Kidney epithelial cell (primary cell): ENCODE measurements at places on chromosomes 7 and 10.

DNA sequence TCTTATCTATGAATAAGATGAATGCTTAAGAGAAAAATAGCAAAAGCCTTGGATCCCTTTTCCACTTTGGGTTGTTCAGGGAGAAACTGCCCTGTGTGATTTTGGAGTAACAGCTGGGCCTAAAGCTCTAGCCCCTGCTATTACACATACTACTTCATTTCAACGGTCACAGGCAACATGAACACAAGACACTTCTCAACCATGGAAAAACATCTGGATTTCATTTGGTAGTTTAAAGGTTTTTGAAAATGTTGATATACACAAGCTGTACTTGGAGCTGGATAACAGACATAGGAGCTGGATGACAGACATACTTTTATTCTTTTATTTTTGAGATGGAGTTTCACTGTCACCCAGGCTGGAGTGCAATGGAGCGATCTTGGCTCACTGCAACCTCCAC lies 2.7 kb upstream of the CHUK start:
- DNase-seq: no peak

- no peak for DNase-seq
These were observed 256.3 kb upstream of the MINDY3 start for GRCh38 chr10:16116404-16117304.

GRCh38 chr10:114990991-114991390 lies 53.0 kb downstream of the TRUB1 start:
- no peak for DNase-seq

DNA sequence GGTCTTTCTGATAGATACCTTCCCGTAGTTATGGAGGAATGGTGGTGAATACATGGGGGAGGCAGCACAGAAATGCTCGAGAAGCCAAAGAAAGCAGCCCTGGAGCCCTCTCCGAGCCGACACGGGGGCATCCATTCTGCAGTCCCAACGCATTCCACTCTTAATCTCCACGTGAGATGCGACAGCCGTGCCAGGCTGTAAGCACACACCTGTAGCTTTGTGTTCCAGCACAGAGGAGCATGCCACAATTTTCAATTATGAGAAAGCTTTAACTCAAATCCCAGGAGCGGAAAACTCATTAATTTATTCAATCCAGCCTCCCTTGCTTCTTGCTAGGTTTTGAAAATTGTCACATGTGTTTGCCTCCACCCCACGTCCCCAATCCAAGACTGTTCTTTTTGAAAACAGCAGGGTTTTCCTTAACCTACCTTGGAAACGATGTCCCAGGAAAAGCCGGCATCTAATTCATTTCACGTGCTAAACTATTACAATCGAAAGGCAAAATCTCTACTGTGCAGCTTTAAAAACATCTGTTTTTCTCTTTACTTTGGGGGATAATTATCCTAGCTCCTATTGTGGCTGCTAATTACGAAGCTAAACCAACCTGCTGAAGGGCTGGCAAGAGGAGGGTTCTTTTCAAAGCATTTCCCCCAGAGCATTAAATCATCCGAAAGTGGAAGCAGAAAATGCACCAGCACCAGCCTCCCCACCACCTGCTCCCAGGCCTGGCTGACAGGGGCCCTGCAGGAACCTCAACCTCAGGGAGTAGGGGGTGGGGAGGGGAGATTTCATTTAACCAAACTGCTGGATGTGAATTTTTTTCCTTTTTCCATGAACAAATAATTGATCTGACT lies 56.0 kb upstream of the CHST15 start:
- DNase-seq: no peak

DNA sequence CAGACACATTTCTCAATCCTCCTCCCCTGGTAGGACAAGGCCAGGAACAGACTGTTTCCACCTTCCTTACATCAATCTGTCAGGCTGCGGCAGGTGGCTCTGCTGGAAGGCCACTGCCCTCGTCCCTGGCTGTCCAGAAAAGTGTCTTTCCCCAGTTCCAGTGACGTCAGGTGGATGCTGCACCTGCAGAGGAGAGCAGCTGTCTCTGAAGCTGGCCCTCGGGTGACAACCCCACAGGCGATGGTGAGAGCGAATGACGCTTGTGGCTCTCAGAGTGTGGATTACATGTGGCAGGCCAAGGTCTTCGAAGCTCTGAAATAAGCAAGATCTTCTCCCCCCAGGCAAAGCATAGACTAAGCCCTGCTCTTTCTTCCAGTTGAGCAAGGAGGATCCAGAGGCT lies 146.9 kb upstream of the RET start:
- no peak for DNase-seq

- DNase-seq: no peak
These were observed 220.9 kb upstream of the MKLN1 start for GRCh38 chr7:131106681-131107336.

GRCh38 chr7:153091477-153091876 lies 331.9 kb downstream of the ACTR3B start:
- no peak for DNase-seq
